ENCODE measurements at places on chromosomes 7 and 10. TPM values are rescaled to one million over a fixed set of nuclear protein-coding genes. Genes with fewer than 3 reads are reported as not detected.

TEX36 gene
- total RNA-seq, result not detected

- H3K4me3 ChIP-seq, result no peak overlapping the region
- no peaks in the 10 kb centered on the region for H3K27me3 ChIP-seq
- no peaks in the 10 kb centered on the region for H3K4me1 ChIP-seq
- H3K27ac ChIP-seq, result no peak overlapping the region
- DNase-seq, result no peak
Observed at GRCh38 chr10:49633327-49634068, 19.7 kb downstream of the CHAT start.

GRCh38 chr10:5168897-5169420 lies 16.0 kb downstream of the AKR1C8 start:
- no peak for DNase-seq
- no peak overlapping the region for H3K4me3 ChIP-seq
- no peak overlapping the region for H3K27ac ChIP-seq
- no peaks in the 10 kb centered on the region for H3K27me3 ChIP-seq
- no peaks in the 10 kb centered on the region for H3K4me1 ChIP-seq

- peaks cover 4% of the 10 kb centered on the region for H3K4me1 ChIP-seq
- H3K4me3 ChIP-seq, result peak within 1 kb of the TSS; percentile 89
- H3K27ac ChIP-seq, result no peak within 1 kb of the TSS
- no peaks in the 10 kb centered on the region for H3K36me3 ChIP-seq
- peak; percentile 23 for DNase-seq
- peaks cover 11% of the 10 kb centered on the region for H3K27me3 ChIP-seq
Observed at GRCh38 chr7:24283897-24284698, at the start of gene NPY. NPY (plus strand) TSS chr7:24284190; CDS start chr7:24285241, 1,051 bp downstream.

EIF3A gene
- total RNA-seq, result 107 TPM

- no peaks in the 10 kb centered on the region for H3K36me3 ChIP-seq
- peaks cover 2% of the 10 kb centered on the region for H3K27me3 ChIP-seq
- H3K27ac ChIP-seq, result no peak overlapping the region
- H3K4me1 ChIP-seq, result no peaks in the 10 kb centered on the region
- H3K4me3 ChIP-seq, result no peak overlapping the region
Observed at GRCh38 chr7:87416682-87417587, 58.5 kb downstream of the ABCB4 start.

CALHM1 gene
- total RNA-seq, result not detected
